ENCODE measurements at places on chromosomes 6 and 20.

GRCh38 chr6:114064862-114065261, 93.9 kb upstream of the HDAC2 start:
- DNase-seq, result no peak

- DNase-seq, result no peak
These were observed 47.2 kb downstream of the FILIP1 start for GRCh38 chr6:75446241-75446880.

- DNase-seq, result no peak
These were observed 92.8 kb downstream of the CLIC5 start for GRCh38 chr6:45922728-45923351.

DNA sequence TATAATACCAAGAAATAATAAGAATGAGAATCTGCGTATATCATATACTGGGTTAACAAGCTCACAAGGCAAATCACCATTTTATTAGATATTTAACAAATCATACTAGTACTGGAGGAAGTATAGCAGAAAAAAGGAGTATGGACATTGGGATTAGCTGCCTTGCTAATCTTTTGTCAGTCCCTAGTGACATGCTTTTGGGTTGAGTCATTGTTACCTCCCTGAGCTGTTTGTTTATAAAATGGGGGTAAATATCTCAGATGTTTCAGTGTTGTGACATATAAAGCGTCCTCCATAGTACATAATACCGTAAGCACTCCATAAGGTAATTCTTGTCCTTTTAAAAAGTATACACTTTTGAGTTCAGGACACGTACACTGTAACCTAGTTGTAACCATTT, 107.0 kb downstream of the ESR1 start:
- DNase-seq, result no peak

- no peak for DNase-seq
These were observed 55.7 kb downstream of the LYRM4 start for GRCh38 chr6:5205035-5205507.

DNA sequence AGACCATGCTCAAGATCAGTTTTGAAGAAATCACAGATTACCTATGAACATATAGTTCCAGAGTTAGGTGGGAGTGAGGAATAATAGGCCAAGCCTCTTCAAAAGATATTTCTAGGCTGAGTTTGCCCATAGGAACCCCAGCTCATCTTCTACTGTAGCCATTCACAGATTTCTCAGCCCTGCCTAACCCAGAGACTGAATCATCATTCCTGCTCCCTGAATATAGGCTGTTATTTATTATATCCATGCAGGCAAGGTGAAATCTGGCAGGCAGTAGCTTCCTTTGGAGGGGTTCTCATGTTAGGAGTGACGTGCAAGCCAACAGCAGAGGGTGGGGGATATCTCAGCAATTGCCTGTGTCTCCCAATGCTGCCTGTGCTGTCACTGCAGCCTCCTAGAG, 25.6 kb upstream of the ADGRF4 start:
- DNase-seq, result no peak

DNA sequence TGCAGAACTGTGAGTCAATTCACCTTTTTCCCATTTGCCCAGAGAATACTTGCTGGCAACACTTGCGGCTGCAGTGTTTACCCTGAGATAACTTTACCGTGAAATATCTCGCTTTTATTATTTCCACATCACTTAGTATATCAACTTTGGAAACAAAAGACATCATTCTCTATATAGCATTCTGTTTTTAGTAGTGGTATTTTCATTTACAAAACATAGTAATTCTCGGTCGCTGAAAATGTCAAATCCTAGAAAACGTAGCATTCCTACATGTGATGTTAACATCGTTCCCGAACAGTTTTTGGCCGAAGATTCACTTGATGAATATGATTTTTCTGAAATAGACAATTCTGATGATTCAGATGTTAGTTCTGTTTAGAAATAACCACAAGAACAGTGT, 52.0 kb downstream of the NHLRC1 start:
- DNase-seq, result no peak

DNA sequence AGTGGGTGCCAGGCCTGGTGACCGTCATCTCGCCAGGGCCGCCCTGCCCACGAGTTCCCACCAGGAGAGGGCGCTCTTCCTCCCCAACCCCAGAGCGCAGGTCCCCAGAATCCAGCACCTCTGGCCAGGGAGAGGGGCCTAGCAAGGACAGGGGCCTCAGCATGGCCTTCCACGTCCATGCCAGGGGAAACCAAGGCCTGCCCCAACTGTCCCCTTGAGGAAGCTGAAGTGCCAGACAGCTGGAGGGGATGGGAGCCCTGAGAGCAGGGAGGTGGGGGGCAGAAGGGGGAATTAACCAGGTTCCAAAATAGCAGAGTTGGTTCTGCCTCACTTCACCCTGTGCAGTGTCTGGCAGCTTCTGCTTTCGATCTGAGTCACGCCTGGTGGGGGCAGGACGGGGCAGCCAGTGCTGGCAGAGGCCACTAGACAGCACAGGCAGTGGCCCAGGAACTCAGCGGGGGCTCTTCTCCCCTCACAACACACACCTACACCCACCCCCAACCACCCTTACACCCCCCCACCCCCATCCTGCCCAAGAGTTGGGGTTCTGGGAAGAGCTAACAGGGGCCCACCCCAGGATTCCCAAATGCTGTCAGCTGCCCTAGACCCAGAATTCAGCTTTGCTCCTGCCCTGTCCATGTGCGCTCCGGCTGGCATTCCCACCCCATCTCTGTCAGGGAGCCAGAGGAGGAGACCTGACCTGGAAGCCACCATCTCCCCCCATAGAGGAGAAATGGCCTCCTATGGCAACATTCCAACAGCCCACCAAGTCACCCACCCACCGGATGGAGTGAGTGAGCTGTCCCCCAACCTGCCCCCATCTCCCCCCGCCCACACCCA, 29.2 kb downstream of the TFEB start:
- peak; percentile 57 for DNase-seq

GRCh38 chr6:108294297-108294726, 542 bp upstream of the AFG1L start:
- DNase-seq, result no peak

- DNase-seq, result no peak
These were observed 639 bp upstream of the RCAN2 start for GRCh38 chr6:46491628-46492547.

- DNase-seq, result no peak
These were observed 671 bp downstream of the E2F1 start for GRCh38 chr20:33685328-33686099.

DNA sequence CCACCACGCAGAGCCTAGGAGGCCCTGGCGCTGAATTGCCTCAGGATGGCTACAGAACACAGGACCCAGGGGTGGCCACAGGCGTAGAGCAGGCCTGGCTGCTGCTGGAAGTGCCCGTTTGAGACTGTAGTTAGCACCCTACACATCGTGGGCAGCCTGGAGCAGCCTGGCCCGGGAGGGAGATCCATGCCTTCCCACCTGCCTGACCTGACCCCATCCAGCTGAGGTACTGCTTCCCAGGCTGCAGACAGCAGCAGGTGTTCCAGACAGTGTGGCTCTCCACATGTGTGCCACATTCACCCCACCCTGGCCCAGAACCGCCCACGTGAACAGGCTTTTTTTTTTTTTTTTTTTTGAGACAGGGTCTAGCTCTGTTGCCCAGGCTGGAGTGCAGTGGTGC, 20.9 kb upstream of the MAP1LC3A start:
- DNase-seq, result no peak

DNA sequence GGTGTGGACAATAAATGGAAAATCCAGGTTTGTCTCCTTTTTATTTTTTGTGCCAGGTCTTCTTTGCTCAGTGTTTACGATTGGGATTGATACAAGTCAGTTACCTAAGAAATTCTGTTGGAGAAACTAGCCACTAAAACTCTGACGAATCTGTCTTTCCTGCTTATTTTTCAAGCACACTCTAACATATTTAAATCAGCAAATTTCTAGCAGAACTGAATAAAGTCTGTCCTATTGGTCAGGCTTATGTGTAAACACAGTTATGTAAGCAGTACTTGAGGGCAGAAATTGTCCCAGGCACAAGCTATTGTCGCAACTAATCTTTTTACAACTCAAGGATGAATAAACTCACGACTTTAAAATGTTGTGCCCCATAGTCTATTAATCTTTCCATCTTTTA, 12.1 kb upstream of the EXOC2 start:
- no peak for DNase-seq

DNA sequence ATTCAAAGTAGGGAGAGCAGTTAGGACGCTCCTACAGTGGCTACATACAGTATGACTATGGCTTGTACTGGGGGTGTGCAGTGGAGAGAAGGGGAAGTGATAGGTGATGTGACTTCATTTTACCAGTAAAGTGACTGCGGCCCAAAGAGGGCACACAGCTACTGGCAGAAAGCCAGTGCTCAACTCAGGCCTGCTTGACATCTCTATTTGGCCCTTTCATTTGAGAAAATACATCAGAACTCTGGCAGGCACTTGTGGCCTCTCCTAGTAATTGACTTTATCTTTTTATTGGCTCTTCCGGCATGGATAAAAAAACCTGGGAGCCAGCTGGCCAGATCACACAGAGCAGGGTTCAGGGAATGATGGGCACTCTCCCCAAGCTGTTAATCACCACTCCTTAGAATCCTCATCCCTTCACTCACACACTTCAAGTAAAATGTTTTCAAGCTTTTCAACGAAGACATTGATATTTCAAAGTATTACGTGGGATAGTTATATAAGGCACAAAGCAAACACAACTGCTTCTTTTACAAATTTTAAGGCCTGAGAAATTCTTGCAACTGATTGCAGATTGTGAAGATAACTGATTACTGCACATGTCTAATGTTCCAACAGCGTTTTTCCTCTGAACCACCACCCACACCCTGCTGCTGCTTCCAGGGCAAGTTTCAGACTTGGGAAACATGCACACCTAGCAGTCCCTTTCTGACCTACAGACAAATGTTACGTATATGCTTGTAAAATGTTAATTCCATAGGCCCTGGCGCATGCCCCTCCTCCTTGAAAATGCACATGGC, 73.5 kb downstream of the TNFRSF21 start:
- no peak for DNase-seq

- no peak for DNase-seq
These were observed 510 bp downstream of the NDRG3 start for GRCh38 chr20:36745234-36745926.

- no peak for DNase-seq
These were observed 26.4 kb downstream of the EPB41L2 start for GRCh38 chr6:131036601-131037000.

- DNase-seq, result no peak
These were observed 140.8 kb upstream of the PTPN1 start for GRCh38 chr20:50369225-50370035.

- DNase-seq, result no peak
These were observed 814.4 kb downstream of the TENT5A start for GRCh38 chr6:80938131-80938530.

DNA sequence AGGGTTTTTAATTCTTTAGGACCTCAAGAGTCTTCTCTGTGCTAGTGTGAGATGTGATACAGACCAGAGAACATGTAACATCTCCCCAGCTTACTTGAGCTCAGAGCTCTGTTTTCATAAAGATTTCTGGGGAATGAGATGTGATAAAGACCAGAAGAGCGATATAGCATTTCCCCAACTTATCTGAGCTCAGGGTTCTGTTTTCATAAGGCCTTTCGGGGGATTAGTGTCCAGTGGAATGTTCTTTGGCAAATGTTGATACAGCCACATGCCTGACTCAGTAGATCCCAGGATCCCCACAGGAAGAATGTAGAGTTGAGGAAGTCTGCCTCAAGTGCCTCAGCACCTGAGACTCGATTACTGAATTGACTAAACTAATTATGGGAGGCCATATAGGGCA, 18.7 kb upstream of the TOP1 start:
- no peak for DNase-seq

GRCh38 chr6:77397561-77397960, 65.7 kb downstream of the HTR1B start:
- DNase-seq, result no peak

- no peak for DNase-seq
These were observed 13.2 kb downstream of the FAM210B start for GRCh38 chr20:56371977-56372376.

DNA sequence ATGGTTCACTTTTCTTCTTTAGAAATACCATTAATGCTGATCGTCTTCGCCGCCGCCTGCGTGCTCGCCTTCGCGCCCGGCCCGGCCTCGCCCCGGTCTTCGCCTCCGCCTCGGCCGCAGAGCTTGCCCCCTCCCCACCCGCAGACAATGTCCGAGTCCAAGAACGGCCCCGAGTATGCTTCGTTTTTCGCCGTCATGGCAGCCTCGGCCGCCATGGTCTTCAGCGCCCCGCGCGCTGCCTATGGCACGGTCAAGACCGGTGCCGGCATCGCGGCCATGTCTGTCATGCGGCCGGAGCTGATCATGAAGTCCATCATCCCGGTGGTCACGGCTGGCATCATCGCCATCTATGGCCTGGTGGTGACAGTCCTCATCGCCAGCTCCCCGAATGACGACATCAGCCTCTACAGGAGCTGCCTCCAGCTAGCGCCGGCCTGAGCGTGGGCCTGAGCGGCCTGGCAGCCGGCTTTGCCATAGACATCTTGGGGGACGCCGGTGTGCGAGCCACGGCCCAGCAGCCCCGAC, 4.8 kb upstream of the PRPH2 start:
- DNase-seq, result no peak

GRCh38 chr6:154996841-154997311, 1.8 kb downstream of the TIAM2 start:
- no peak for DNase-seq

DNA sequence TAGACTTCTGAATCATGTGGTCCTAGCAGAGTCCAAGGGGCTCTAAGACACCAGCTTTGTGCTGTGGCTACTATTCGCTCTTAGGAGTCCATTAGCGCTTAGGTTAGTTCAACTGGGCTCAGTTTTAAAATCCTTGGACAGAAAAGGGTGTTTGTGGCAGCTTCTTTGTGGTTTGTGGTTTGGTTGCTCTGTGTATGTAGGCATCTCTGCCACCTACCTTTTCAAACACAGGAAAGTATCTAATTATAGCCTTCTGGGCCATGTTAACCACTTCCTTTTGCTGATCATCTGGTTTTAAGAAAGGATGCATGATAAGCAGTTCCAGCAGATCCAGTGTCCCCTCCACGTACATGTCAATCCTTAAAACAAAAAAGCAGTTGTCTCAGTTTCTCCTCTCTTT, 10.8 kb downstream of the GSTA4 start:
- no peak for DNase-seq

GRCh38 chr6:80277501-80277900, 171.0 kb downstream of the BCKDHB start:
- DNase-seq, result no peak

GRCh38 chr6:23027281-23027680, 457.9 kb downstream of the HDGFL1 start:
- no peak for DNase-seq

- no peak for DNase-seq
These were observed 40.1 kb downstream of the HECA start for GRCh38 chr6:139174961-139175360.

GRCh38 chr6:39880594-39880993, 53.7 kb downstream of the MOCS1 start:
- DNase-seq, result no peak

GRCh38 chr6:27753668-27754407, 158.4 kb downstream of the OR2B2 start:
- DNase-seq, result no peak

DNA sequence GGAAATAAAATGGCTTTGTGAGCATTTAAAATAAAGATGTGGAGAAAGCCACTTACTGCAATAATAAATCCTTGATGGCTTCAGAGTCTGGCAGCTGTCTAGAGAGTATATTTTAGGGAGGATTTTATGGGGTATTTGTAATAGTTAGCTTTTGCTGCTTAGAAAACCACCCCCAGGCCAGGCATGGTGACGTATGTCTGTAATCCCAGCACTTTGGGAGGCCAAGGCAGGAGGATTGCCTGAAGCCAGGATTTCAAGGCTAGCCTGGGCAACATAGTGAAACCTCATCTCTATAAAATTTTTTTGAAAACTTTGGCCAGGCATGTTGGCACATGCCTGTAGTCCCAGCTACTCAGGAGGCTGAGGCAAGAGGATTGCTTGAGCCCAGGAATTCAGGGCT, 63.8 kb downstream of the ISM1 start:
- DNase-seq, result no peak

Data from iPS DF 6.9 (cell line).